ENCODE measurements at places on chromosomes 13 and 19.
A peak's percentile ranks its signal among the peaks of the same experiment; 100 is the strongest.

- DNase-seq, result peak; percentile 53
Measured at GRCh38 chr19:30006207-30006606, 64.2 kb downstream of the URI1 start.

- no peak for DNase-seq
Measured at GRCh38 chr19:15323496-15324235, 8.7 kb downstream of the BRD4 start.

GRCh38 chr19:10006335-10006708, 4.0 kb downstream of the COL5A3 start:
- peak; percentile 12 for DNase-seq

- no peak for DNase-seq
Measured at GRCh38 chr13:105616333-105617075, 919.0 kb downstream of the EFNB2 start.
